ENCODE measurements at places on chromosomes 2 and 18.

GRCh38 chr18:59200787-59201186 lies 19.2 kb upstream of the GRP start:
- no peak for DNase-seq

DNA sequence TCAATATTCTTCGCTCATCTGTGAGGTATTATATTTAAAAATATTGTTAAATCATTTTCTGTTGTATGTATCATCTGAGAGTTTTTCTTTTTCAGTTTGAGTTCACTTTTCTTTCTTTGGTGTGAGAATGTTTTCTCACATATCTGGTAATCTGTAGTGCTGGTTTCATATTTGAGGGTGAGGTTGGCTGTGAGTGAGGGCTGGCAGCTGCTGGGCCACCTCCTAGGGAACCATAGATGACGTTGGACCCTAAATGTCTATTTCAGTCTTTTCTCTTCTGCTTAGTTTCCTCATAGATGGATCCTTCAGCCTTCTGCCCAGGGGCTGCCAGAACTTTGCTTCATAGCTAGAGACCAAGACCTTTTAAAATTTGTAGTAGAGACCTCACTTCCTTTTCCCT lies 33.5 kb downstream of the MGAT5 start:
- no peak for DNase-seq

- DNase-seq = no peak
Observed at GRCh38 chr2:206220997-206221396, 53.5 kb upstream of the ZDBF2 start.

DNA sequence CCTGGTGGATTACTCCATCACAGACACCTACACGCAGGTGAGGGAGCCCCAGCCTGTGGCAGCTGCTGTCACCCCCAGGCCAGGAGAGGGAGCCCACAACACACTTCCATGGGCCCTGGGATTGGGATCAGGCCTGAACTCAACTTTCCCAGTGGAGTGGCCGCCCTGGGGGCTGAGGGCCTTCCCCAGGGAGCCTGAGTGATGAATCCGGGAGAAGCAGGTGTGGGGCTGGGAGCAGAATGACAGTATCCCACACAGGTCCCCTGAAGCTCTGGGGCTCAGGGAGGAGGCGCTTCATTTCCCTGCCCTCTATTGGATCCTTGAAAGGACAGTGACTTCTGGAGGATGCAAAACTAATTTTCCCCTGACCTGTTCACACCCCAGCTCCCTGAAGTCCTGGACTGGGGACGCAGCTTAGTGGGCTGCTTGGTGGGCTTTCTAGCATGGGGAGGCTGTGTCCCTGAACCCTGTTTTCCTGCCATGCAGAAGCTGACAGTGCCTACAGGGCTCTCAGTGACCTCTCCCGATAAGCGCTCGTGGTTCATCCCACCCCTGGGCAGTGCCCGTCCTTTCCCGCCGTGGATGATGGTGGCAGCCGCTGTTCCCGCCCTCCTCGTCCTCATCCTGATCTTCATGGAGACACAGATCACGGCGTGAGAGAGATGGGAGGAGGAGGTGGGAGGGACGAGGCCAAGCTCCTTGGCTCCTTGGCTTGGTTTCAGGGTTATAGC lies 11.0 kb downstream of the SLC4A3 start:
- DNase-seq = no peak

DNA sequence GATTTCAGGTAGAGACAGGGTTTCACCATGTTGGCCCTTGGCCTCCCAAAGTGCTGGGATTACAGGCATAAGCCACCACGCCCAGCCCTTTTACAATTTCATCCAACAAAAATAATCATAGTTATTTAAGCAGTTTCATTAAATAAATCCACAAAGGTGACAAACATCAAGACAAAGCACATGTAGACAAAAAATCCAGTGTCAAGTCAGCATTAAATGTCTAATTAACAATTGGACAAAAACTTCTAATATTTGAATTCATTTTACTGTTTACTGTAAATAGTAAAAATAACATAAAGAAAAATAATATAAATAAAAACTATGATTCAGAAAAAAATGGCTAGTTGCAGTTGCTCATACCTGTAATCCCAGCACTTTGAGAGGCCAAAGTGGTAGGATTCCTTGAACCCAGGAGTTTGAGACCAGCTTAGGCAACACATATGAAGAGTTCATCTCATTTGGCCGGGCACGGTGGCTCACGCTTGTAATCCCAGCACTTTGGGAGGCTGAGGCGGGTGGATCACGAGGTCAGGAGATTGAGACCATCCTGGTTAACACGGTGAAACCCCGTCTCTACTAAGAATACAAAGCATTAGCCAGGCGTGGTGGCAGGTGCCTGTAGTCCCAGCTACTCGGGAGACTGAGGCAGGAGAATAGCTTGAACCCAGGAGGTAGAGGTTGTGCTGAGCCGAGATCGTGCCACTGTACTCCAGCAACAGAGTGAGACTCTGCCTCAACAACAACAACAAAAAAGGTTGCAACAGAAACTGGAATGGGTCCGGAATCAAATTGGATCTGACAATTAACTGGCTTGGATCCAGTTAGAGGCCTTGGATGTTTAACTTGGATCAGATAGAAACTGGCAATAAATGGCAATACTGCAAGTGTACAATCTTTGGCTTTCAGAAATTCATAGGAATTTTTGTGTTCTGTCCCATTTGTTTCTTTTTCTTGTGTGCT lies 56.9 kb upstream of the MAT2A start:
- no peak for DNase-seq

DNA sequence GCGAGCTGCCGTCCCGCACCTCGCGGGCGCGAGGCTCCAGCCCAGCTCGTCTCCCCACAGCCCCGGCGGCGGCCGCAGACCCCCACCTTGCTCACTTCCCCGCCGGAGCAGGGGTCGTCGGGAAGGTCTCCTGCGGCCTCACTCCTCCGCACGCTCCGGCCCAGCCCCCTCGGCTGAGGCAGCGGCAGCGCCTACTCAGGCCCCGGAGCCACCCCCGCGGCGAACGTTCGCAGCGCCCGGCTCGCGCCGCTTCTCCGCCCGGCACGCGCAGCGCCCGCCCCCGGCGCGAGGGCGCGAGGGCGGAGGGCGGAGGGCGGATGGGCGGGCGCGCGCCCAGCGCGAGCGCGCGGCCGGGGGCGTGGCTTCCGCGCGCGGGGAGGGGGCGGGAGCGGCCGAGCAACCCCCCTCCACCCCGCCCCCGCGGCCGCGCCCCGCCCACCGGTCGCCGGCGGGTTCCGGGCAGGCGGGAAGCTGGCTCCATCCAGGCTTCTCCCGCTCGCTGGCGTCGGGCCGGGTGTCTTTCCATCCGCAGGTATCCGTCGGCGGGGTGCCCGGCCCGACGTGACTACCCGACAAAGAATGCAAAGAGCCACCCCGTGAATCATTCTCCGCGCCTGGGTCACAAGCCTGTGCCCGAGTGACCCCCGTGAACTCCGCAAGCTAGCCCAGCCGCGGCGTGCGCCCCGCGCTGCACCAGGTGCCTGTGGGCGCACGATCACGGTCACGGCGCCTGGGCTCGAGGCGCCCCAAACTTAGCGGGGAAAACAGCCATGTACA lies at the start of gene DTNB:
DTNB (minus strand) TSS at position 278 of the 777 bp plus-strand sequence. CDS start 20,917 bp downstream, outside the sequence.
- DNase-seq = peak; percentile 83

- DNase-seq = no peak
Observed at GRCh38 chr2:176188774-176189680, 559 bp downstream of the HOXD1 start.

DNA sequence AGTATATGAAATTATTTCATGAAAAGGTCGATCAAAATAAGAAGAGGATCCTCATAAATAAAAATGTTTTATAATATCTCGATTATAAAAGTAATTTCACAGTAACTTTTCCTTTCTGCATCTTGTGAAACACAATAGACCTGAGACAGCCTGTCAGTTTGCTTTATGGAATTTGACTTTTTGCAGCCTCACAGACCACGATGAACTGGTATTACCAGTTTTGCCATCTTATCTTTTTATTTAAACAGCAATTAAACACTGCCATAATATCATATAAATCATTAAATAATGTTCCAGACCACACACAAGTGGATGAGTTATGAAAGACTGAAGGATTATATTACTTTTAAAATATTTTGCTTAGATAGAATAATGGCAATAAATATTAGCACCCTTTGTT lies 10.7 kb upstream of the GALNT3 start:
- DNase-seq = no peak

- no peak for DNase-seq
Observed at GRCh38 chr2:122011493-122012270, 256.2 kb downstream of the TSN start.

- no peak for DNase-seq
Observed at GRCh38 chr2:21773168-21773567, 649.4 kb downstream of the TDRD15 start.

DNA sequence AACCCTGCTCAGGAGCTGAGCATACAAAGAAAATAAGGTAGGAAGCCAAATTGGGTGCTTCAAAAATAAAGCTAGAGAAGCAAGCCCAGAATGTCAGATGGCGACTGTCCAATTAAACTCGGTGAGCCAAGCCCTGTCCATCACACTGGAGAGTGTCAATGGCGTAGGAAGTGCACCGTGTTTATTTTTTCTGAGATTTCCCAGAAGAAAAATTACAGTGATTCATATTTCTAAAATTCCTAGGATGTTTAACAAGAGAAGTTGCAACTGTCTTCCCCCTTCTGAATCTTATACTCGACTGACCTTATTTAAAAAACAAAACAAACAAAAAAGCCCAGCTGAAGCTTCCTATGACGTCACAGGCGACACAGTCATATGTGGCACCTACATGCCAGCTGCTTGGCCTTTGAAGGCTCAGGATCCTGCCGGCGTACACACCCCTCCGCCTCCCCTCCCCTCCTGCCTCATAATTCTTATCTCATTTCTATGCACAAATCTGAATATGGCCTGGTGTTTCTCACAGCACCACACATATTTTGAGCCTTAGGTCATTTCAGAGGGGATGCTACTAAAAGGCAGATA lies 60.8 kb downstream of the MBP start:
- peak; percentile 19 for DNase-seq

All from uterus (tissue), 4 donors.